ENCODE measurements at places on chromosomes 13 and 19.

- H3K4me3 ChIP-seq: no peak overlapping the region
- no peaks in the 10 kb centered on the region for H3K36me3 ChIP-seq
- no peaks in the 10 kb centered on the region for H3K27me3 ChIP-seq
- H3K4me1 ChIP-seq: peaks cover 22% of the 10 kb centered on the region
Measured at GRCh38 chr13:112657850-112658445, 31.9 kb upstream of the ATP11A start.

- H3K4me1 ChIP-seq: peaks cover 11% of the 10 kb centered on the region
- H3K4me3 ChIP-seq: no peak overlapping the region
- no peak for DNase-seq
- H3K27ac ChIP-seq: peak overlapping the region; percentile 6
- H3K27me3 ChIP-seq: peaks cover 2% of the 10 kb centered on the region
Measured at GRCh38 chr13:98945863-98946605, 31.8 kb downstream of the DOCK9 start.

DNA sequence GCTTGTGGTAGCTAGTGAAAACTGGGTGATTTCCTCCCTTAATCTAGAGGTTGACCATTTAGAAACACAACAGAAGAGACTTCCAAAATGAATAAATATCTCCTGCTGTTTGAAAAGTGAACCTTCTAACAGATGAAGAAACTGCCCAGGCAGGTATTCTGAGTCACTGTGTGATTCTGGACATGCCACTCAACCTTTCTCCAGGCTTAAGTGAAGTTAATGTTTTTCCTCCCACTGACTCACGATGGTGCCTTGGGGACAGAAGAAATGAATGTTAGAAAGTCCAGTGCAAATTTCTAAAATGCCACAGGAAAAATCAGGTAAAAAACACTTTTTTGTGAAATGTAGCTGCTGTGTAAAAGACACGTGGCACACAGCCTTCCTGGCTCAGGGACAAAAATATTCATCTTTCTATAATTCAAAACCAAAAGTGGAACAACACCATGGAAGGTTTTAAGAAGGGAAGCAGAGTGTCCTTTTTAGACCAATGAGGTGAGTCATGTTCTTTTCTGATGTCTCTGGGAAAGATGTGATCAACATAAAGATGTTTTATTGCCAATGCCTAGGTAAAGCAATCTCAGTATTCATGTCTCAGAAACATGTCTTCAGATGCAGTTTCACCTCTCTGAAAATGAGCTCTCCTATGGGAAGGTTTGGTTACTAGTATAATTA lies 9.1 kb downstream of the UBE2L5 start:
- peaks cover 11% of the 10 kb centered on the region for H3K4me1 ChIP-seq
- H3K27ac ChIP-seq: no peak overlapping the region
- no peak overlapping the region for H3K4me3 ChIP-seq
- DNase-seq: no peak
- H3K36me3 ChIP-seq: no peaks in the 10 kb centered on the region

GRCh38 chr13:76481738-76482137 lies 404.5 kb downstream of the KCTD12 start:
- H3K36me3 ChIP-seq: no peaks in the 10 kb centered on the region
- DNase-seq: no peak
- H3K4me1 ChIP-seq: peaks cover 5% of the 10 kb centered on the region
- H3K4me3 ChIP-seq: no peak overlapping the region

GRCh38 chr19:15108145-15108844 lies 1.1 kb downstream of the SYDE1 start:
- peaks cover 18% of the 10 kb centered on the region for H3K4me1 ChIP-seq
- H3K27me3 ChIP-seq: no peaks in the 10 kb centered on the region
- no peak for DNase-seq
- peak overlapping the region; percentile 72 for H3K4me3 ChIP-seq
- H3K27ac ChIP-seq: peak overlapping the region; percentile 86
